Mammary epithelial cell (primary cell): ENCODE measurements at places on chromosomes 7 and 10. TPM values are rescaled to one million over a fixed set of nuclear protein-coding genes. Genes with fewer than 3 reads are reported as not detected.

DNA sequence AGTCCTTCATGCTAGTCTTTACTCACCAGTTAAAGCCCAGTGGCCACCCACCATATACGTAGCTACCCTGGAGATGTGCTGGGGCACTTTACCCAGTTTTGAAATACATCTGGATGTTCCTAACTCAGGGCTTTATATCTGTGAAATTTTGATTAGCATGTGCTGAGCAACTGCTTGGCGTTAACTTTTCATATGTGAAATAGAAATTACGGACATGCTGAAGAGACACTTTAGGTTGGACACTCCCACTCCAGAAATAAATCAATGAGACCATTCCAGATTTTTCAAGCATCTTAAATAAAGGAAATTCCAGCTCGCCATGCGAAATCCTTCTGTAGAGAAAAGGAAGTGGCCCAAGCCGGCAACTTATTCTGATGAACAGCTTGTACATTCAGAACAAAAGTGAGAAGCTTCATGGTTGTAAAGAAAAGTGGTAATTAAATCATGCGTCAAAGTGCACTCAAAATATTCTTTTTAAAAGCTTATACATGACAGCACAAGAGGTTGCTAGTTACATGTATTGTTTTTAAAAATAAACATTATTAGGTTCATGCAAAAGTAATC lies 153.5 kb upstream of the ITGB1 start:
- no peak for DNase-seq

DNA sequence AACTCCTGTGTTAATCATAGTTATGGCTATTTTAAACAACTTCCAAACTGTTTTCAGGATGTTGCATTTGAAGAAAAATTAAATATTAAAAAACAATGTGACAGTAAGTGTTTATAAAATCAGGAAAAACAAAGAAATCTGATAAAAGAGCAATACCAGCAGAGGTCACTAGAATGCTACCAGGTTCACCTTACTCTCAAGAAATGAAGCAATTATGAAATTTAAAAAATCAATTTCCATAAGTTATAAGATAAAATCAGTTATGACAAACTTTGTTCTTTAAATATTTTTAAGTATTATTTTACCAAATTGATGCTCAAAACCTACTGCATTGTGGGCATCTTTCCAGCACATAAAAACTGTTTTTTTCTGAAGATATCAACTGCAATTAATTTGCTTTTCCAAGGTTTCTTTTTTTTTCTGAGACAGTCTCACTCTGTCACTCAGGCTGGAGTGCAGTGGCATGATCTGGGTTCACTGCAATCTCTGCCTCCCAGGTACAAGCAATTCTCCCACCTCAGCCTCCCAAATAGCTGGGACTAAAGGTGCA lies 50.7 kb upstream of the RHEB start:
- DNase-seq: no peak

PRPS1L1 gene
- not detected for polyA plus RNA-seq

GRCh38 chr10:102400076-102400475 lies 4.6 kb downstream of the NFKB2 start:
- DNase-seq: no peak

KLF14 gene
- polyA plus RNA-seq: not detected

GPR22 gene
- not detected for polyA plus RNA-seq

NXPH1 gene
- polyA plus RNA-seq: not detected

- DNase-seq: no peak
These were observed 51.1 kb downstream of the SLC37A3 start for GRCh38 chr7:140347218-140347617.

LRRC61 gene
- polyA plus RNA-seq: 0.93 TPM

WNT8B gene
- not detected for polyA plus RNA-seq

DNA sequence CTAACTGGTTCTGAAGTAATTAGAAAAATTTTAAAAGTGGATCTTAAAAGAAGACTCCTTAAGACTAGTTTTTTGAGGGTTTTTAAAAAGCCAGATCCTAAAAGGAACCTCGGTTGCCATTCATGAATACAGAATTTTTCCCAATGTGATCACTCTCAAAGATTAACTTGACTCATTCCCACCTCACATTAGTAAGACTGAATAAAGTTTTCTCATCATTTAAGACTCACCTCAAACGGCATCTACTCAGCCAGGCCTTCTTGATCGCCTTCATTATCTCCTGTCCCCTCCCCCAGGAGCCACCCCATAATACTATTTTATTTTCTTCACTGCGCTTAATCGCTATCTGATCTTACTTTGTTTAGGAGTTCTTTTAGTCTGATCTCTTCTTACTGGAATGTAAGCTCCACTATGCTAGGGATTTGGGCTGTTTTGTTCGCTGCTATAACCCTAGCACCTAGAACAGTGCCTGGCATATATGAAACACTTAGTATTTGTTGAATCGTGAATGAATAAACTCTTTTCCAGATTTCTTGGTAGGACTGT lies 55.9 kb upstream of the PCGF5 start:
- DNase-seq: no peak
